ENCODE measurements at places on chromosomes 4 and X.

DNA sequence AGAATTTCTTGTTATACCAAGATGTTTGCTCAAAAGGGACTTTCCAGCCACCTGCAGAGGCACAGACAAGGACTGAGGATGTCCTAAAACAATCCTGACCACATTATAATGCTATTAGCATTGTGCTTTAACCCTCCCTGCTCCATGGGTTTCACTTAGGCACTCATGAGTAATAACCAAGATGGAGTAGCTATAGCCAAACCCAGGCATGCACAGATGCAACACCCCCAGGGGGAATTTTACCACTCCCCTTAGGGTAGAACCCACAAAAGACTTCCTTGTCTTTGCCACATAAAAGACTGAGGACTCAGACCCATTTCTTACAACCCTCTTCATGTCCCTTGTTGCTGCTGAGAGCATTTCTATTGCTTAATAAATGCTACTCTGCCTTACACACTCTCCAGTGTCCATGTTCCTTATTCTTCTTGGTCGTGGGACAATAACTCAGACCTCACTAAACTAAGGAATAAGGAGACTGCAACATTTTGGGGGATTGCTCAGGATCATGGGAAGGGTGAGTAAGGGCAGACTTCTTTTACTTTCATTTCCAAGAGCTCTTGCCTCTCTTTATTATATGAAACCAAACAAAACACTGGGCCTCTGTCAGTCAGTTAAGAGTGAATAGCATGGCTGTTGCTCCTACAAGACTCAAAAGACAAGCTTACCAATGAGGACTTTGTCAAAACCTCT lies 103.5 kb downstream of the TECRL start:
- H3K27ac ChIP-seq, result no peak overlapping the region
- H3K4me1 ChIP-seq, result no peaks in the 10 kb centered on the region
- DNase-seq, result no peak
- H3K36me3 ChIP-seq, result no peaks in the 10 kb centered on the region
- H3K27me3 ChIP-seq, result no peaks in the 10 kb centered on the region

- DNase-seq, result no peak
- no peaks in the 10 kb centered on the region for H3K27me3 ChIP-seq
- H3K27ac ChIP-seq, result no peak overlapping the region
- no peaks in the 10 kb centered on the region for H3K4me1 ChIP-seq
- H3K4me3 ChIP-seq, result no peak overlapping the region
These were observed 13.8 kb downstream of the CLDN34 start for GRCh38 chrX:9980927-9981326.

DNA sequence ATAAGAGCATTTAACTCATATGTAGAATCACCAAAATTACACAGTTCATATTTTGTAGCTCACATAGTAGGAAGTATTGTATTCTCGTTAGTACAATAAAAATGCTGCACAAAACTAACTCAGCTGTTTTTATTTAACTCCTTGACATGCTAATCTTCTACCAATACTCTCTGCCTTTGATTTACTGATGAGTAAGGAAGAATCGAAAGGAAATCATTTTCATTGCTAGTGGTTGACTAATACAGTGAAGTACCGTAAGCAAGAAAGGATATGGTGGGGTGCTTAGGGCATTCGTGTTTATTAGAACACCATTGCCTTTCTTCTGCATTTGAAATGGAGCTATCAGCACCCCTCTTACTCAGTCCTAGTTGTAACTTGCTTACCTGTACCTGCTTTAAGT lies 1239.1 kb upstream of the TENM3 start:
- H3K4me1 ChIP-seq, result no peaks in the 10 kb centered on the region
- no peak overlapping the region for H3K27ac ChIP-seq
- H3K4me3 ChIP-seq, result no peak overlapping the region
- no peaks in the 10 kb centered on the region for H3K27me3 ChIP-seq
- DNase-seq, result peak; percentile 36

DNA sequence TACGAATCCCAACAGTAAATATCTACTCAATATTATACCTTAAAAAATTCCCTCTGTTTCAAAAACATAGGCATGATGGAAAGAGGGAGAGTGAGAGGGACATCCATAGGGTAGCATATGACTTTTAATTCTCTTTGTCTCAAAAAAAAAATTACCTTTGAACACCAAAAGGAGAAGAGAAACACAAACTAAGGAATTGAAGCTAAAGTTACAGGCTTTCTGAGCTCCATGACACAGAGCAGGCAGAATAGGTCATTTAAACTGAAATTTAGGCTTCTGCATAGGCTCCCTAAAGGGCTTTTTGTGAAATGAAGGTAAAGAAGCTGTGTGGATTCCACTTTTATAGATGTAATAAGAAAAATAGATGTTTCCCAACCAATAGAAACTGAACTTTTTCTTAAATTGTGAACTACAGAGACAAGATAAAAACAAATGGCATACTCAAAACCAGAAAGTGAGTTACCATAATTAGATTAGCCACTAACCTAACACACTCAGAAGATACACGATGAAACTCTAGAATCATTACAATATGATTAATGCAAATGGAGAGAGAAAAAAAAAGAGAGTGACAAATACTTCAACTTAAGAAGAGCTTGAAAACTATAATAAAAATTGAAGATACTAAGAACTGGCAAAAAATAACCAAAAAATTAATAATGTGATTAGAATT lies 584.6 kb downstream of the GABRG1 start:
- no peak overlapping the region for H3K4me3 ChIP-seq
- H3K27ac ChIP-seq, result no peak overlapping the region
- H3K36me3 ChIP-seq, result no peaks in the 10 kb centered on the region
- DNase-seq, result no peak
- no peaks in the 10 kb centered on the region for H3K4me1 ChIP-seq

- H3K36me3 ChIP-seq, result no peaks in the 10 kb centered on the region
- no peak overlapping the region for H3K4me3 ChIP-seq
- H3K27ac ChIP-seq, result no peak overlapping the region
- peaks cover 3% of the 10 kb centered on the region for H3K27me3 ChIP-seq
These were observed 56.4 kb upstream of the PDLIM3 start for GRCh38 chr4:185591679-185592141.

GRCh38 chr4:785332-786073 lies 40.4 kb downstream of the CPLX1 start:
- no peak overlapping the region for H3K4me3 ChIP-seq
- DNase-seq, result no peak
- H3K4me1 ChIP-seq, result peaks cover 2% of the 10 kb centered on the region
- H3K27me3 ChIP-seq, result peaks cover 10% of the 10 kb centered on the region
- no peak overlapping the region for H3K27ac ChIP-seq

- DNase-seq, result no peak
- H3K4me3 ChIP-seq, result no peak overlapping the region
- H3K36me3 ChIP-seq, result no peaks in the 10 kb centered on the region
- no peaks in the 10 kb centered on the region for H3K27me3 ChIP-seq
These were observed 338.9 kb downstream of the HNRNPD start for GRCh38 chr4:82034878-82035277.

GRCh38 chrX:151386838-151387459 lies 10.1 kb upstream of the VMA21 start:
- H3K4me1 ChIP-seq, result no peaks in the 10 kb centered on the region
- no peaks in the 10 kb centered on the region for H3K36me3 ChIP-seq
- no peaks in the 10 kb centered on the region for H3K27me3 ChIP-seq
- no peak for DNase-seq

- H3K4me1 ChIP-seq, result peaks cover 7% of the 10 kb centered on the region
- H3K27me3 ChIP-seq, result no peaks in the 10 kb centered on the region
- peaks cover 15% of the 10 kb centered on the region for H3K36me3 ChIP-seq
- H3K27ac ChIP-seq, result peak overlapping the region; percentile 77
These were observed 446 bp upstream of the FAM50A start for GRCh38 chrX:154443479-154443910.

DNA sequence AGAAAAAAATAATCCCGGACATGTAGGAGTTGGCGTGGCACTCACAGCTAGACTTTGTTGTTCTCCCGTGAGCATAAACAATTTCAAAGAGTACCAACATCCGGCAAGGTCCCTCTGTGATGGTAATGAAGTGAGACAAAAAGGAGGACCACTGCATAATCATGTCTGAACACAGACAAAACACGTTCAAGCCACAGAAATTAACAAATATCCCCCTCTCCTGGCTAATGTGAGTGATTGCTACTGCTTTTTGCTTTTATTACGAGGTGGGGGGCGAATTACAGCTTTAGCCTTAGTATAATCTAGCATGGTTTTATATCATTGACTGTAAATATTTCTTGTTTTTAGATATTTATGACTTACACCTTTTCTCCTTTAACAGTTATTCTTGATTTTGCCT lies 118.5 kb downstream of the PLS3 start:
- no peak overlapping the region for H3K4me3 ChIP-seq
- no peak overlapping the region for H3K27ac ChIP-seq
- H3K36me3 ChIP-seq, result no peaks in the 10 kb centered on the region
- DNase-seq, result peak; percentile 28
- H3K27me3 ChIP-seq, result no peaks in the 10 kb centered on the region

- H3K27me3 ChIP-seq, result no peaks in the 10 kb centered on the region
- no peak overlapping the region for H3K4me3 ChIP-seq
- no peaks in the 10 kb centered on the region for H3K4me1 ChIP-seq
- no peak for DNase-seq
- H3K36me3 ChIP-seq, result no peaks in the 10 kb centered on the region
- no peak overlapping the region for H3K27ac ChIP-seq
These were observed 31.4 kb upstream of the BBS12 start for GRCh38 chr4:122701061-122701460.

DNA sequence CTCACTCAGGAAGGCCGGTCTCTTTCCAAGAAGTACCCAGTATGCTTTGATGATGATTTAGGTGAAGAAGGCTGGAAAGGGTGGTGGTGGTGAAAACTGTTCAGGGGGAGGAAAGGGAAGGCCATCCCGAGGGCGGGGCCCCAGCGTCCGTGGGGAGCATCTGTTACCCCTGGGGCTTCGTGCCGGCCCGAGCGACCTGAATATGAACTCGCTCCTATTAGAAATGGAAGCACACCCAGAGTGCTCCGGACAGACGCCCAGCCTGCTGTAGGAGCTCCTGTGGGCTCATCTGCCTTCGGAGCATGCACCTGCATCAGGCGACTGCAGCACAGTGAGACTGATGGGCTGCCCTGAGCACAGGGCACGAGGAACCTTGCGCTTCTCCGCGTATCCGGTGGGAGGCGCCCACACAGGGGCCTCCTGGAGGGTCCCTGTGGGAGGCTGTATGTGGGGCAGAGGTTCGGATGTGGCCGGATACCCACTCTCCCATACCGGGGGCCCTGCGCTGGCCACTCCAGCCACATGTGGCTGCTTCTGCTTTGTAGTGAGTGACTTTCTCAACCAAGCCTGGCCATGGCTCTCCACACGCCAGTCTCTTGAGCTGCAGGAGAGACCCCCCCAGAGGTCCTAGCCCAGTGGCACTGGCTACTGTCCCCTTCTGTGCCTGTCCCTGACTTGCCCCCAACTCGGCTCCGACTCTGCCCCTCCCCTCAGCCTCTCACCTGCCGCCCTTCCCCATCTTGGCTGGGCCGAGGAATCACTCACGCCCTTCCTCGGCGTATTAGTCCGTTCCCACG lies 36.7 kb downstream of the FGFRL1 start:
- DNase-seq, result no peak
- peaks cover 11% of the 10 kb centered on the region for H3K27me3 ChIP-seq
- H3K27ac ChIP-seq, result no peak overlapping the region
- H3K4me3 ChIP-seq, result no peak overlapping the region
- no peaks in the 10 kb centered on the region for H3K36me3 ChIP-seq

DNA sequence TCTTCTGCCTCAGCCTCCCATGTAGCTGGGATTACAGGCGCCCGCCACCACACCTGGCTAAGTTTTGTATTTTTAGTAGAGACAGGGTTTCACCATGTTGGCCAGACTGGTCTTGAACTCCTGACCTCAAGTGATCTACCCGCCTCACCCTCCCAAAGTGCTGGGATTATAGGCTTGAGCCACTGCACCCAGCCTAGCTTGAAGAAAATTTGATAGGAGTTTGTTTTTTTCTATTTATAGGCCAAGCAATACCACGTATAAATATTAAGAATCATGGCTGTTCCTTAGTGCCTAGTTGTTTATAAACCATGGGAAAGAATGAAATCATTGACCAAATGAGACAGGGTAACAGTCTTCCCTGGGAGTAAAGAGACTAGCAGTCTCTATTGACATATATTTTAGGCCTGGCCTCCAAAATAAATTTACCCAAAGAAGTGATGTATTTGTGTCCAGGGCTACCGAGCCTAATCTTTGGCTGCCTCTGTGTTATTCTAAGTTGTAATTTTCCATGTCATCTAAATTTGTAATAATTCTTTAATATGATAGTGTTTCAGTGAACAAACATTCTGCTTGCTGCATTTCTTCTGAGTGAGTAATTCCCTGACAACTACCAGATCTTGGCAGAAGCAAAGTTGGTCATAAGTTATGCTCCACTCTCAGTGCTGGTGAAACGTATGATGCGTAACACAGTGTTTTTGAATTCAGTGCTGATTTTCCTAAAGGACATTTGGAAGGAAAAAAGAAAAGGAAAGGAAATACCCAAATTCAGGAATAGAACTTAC lies 10.3 kb downstream of the PKD2 start:
- DNase-seq, result peak; percentile 98
- peak overlapping the region; percentile 98 for H3K27ac ChIP-seq
- H3K27me3 ChIP-seq, result no peaks in the 10 kb centered on the region
- peak overlapping the region; percentile 33 for H3K4me3 ChIP-seq
- no peaks in the 10 kb centered on the region for H3K36me3 ChIP-seq

DNA sequence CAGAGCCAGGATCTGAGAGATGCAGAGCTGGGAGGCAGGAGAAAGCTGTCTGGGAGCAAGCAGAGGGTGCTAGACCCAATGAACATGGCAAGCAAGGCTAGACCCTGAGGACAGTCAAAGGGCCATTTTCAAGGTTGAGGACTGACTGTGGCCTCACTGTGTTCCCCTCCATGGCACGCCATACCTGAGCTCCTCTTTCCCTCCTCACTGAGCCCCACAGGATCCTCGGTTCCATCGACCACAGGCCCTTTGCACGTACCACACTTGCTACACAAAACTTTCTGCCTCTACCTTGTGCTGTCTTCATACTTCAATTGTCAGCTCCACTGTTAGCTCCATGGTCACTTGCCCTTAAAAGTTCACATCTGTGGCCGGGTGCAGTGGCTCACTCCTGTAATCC lies 45.5 kb upstream of the CD99 start:
- no peak overlapping the region for H3K27ac ChIP-seq
- H3K4me1 ChIP-seq, result no peaks in the 10 kb centered on the region

DNA sequence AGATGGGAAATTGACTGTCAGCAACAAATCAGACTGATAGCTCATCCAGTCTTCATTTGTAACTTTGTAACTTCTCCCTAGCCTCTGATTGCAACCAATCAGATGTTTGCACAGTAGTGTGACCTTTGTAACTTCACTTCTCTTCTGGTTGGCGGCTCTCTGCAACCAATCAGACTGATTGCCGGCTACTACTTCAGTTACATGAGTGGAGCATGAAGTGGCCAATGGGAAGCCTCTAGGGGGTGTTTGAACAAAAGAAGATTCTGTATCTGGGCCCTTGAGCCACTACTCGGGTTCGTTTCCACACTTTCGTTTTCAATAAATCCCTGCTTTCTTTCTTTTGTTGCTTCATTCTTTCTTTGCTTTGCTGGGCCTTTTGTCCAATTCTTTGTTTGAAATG lies 1285.8 kb downstream of the TECRL start:
- no peak overlapping the region for H3K27ac ChIP-seq
- no peak for DNase-seq
- no peaks in the 10 kb centered on the region for H3K4me1 ChIP-seq
- H3K36me3 ChIP-seq, result no peaks in the 10 kb centered on the region
